Stimulated activated CD8-positive, alpha-beta memory T cell treated with anti-CD3 and anti-CD28 coated beads, Interleukin-7, amount 100 ng/mL, for 1 hour (primary cell): ENCODE measurements at places on chromosomes 3 and 15.

DNA sequence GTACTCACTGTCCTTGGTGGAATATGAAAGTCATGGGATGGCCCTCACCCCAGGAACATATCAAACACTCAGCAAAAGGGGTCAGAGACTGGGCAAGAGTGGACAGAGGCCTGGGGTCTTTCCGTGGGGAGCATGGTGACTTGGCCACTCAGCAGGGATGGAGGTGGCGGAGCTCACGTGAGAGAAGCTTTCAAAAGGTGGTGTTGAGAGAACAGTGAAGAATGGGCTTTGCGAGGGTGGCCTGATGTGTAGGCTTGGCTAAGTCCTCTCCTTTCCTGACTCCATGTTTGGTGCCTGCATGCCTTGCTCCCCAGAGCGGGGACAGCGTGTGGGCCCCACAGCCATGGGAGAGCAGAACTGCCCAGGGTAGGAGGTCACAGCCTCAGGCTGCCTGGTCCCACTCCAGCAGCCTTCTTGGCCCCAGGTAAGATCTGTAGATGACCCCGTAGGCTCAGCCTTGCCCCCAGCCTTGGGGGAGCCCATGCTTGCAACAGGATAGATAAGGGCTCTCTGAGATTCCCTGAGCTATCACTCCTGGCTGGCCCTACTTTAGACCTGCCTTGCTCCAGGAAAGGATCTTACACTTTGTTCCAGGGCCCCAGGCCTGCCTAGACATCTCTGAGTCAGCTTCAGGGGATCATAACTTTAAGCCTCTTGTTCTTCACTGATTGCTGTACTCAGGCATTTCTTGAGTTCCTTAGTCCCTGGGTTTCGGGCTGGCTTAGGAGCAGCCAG lies 17.0 kb downstream of the RPLP1 start:
- no peak for DNase-seq

- DNase-seq = no peak
Observed at GRCh38 chr3:88152841-88153240, 3.1 kb downstream of the C3orf38 start.

DNA sequence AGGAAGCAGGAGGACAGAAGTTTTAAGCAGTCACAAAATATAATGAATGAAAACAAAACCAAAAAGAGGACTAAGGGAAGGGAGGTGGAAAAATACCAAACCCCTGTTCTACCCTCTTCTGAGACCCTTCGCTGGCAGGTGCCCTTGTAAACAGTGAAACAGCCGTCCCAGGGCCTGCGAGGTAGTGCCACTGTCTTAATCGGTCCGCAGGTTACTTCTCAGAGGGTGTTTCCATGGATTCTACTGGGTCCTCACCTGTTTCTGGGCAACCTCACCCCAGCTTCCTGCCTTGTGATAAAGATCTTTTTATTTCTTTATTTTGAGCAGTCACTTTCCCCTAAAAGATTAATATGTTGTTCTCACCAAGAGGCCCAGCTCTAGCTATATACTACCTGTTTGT lies 65.3 kb downstream of the SLC30A4 start:
- DNase-seq = no peak

- peak; percentile 64 for DNase-seq
Observed at GRCh38 chr3:51501833-51502561, 2.2 kb upstream of the DCAF1 start.

GRCh38 chr15:71397377-71397776 lies 282.1 kb downstream of the THSD4 start:
- DNase-seq = no peak

DNA sequence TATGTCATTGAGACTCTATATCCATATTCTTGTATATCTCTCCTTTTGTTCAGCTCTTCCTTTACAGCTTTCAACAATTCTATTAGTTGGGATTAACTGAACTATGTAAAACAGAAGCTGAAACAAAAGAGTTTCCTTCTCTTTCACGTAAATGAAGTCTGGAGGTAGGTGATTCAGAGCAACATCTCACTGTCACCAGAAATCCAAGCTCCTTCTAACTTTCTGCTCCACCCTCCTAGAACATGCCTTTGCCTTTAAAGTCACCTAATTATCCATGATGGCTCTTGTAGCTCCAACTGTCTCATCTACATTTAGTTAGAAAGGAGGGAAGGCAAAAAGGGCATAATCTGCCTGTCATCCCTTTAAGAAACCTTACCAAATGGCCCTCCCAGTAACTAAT lies 458.2 kb upstream of the MDFIC2 start:
- no peak for DNase-seq

DNA sequence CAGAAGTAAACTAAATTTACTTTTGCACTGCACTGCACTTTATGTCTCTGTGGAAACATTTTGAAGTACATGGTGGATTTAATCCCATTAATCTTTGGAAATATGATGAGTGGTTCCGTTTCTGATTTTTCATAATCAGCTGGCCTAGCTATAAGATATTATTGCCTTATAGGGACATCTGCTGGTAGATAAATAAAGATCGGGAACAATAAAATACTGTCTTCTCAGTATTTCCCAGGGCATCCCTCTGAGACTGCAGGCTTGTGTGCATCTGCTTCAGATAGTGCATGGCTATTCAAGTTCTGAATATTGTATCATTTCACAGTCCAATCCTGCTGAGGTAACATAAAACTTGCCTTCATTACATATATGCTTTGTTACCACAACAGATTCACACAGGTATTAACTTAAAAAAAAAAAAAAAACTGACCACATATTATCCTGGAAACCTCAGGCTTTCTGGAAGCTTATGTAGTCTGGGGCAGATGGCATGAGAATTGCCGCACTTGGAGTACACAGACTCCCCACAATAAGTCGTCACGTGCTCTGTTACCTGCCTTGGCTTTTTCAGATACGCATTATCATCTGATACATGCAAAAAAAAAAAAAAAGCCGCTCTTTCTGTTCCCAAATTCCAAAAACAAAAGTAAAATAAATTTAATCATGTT lies 330.8 kb upstream of the AGTR1 start:
- no peak for DNase-seq

DNA sequence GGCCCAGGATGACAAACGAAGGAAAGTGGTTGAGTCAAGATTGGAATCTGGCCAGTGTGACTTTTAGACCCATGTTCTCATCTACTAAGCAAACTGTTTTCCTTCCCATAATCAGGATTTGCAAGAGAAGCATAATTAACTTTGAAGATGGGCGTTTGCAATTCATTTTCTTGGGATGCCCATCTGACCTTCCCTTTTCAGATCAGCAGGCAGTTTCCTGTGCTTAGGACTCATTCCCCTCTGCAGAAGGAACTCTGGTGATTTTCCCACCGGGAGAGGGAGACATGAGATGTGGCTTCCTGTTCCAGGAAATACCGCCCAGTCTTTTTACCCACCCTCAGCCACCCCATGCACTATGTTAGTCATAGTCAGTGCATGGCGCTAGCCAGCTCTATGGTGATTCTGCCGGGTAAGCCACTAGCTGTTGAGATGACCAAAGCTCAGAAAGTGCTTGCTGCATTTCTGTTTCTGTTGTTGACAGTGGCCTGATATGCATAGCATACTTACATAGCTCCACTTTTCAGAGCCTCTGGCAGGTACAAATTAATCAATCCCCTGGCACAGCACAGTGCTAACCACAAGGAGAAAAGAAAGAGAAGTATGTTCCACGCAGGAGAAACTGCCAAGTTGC lies 129.4 kb downstream of the VGLL4 start:
- DNase-seq = no peak

DNA sequence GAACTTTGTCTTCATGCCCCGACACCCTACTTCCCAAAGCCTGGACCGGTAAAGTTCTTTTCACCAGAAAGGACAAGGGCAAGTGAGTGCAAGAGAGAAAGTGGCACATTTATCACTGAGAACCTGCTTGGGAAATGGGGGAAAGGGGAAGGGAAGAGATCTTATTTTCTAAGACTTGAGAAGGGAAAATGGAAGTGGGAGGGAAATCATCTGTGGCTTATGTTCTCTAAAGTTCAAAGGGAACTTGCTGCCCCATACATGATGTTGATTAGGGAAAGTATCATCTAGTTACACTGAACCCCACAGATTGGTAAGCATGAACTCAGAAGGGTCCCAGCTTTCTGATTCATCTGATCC lies 199.5 kb upstream of the LPP start:
- no peak for DNase-seq

DNA sequence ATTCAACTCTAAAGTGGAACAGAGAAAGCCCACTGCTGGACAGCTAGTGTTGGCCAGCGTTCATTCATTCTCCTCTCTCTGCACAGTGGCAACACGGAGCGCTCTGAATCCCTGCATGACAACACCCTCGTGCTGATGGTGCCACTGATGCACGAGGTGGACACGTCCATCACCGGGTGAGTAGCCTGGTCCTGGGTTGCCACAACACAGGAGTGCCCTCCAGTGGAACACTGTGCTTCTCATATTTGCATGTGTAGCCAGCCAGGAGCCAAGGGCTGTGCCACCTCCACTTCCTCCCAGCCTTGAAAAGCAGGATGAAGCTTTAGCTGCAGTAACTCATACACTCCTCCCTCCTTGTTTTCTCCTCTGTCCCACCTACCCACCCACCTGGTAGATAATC lies 120.0 kb upstream of the CTDSPL start:
- no peak for DNase-seq

GRCh38 chr3:158226429-158226828 lies 116.5 kb downstream of the RSRC1 start:
- no peak for DNase-seq

DNA sequence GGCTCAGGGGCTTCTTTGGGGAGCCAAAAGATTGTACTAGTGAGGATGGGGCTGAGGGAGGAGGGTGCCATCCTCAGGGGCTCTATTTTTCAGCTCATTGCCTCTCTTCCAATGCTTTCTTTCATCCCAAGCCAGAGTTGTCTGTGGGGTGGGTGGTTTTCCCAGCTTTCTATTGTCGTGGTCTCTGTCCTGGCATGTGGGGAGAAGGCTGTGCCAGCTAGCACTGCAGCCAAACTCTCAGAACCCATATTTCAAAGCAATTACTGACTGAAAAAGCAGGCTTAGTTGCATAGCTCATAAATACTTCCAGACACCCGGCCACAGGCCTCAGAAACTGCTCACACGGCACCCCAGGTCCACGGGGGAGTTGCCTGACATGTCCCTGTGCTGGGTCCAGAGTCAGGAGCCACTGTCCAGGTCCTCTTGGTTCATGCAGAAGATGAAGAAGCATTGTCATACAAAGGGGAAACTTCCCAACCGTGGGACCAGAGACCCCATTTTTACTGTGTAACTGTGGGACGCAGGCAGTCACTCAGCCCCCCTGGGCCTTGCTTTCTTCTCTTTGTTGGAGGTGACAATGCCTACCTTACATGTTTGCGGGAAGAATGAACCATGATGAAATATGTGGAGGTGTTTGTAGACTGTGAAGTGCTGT lies 27.6 kb downstream of the FGD5 start:
- no peak for DNase-seq

DNA sequence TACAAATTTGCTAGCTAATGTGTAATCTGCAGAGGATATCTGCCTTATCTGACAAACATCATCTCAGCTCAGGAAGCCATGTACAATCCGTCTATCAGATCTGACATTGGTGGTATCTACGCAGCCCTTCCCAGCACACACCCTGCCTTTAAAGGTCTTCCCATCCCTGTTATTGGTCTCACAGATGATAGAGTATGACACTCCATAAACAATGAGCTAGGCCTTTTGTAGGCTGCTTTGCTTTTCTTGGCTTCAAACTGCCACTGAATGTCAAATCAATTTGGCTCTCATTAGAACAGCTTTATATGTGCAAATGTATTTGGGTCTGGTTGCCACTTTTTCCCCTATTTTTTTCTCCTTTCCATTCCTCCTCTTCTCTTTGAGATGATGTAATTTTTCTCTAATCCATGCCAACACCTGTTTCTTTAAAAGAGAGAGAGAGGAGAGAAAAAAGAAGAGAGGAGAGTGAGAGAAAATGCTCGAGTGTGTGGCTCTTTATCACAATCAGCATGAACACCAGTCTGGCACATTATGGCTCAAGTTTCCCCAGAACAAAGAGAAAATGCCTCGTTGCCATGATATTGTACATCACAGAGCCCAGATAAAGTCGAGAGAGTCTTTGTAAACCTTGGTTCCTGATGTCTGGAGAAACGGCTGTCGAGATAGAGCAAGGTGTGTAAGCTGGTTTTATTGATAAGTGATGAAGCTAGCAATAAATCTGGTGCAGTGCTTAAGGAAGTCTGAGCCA lies 80.8 kb upstream of the DPH6 start:
- DNase-seq = no peak

DNA sequence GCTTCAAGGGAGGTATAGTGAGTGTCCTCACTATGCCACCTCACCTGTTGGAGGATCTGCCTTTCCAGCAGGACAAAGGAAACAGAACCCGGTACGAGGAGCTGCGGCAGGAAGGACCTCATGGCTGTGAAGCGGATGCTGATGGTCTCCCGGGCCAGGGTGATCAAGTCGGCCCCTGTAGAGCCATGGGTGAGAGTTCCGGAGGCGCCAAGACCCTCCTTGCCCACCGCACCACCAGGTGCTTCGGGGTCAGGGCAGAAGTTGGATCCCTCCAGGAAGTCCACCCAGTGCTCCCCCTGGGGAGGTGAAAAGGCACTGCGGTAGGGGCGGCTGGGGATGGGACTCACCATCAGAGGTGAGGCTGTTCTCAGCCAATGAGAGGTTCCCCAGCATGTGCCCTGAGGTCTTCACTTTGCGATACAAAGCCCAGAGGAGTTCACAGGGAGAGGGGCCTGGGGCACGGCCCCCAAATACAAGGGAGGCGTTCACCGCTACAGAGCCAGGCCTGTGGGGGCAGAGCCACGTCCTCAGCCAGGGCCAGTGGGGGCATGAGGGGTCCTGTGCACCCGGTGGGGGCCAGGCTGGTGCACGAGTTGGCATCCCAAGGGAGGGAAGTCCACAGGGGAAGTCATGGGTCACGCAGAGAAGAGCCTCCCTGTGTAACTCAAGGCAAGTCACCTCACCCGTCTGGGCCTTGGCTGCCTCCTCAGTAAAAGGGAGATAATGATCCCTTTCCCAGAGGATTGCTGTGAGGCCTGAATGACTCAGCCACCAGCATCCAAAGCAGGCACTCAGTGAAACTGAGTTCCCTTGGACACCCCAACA lies 27.7 kb downstream of the C15orf39 start:
- no peak for DNase-seq

DNA sequence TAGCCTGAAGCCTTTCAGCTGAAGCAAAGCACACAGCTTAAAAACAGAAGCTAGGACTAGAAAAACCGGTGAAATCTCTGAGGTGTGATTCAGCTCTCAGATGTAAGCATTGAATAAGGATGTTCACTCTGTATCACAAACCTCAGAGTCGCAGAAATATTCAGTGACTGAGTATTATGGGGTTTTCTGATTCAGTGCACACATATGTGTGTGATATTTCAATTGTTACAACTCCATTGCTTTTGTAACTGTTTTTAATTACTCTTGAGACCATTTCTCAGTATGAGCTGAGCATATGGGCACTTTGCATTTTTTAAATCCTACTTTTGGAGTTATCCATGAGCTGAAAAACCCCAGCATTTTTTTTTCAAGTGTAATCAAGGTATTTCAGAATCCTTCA lies 868.8 kb downstream of the NTRK3 start:
- no peak for DNase-seq

DNA sequence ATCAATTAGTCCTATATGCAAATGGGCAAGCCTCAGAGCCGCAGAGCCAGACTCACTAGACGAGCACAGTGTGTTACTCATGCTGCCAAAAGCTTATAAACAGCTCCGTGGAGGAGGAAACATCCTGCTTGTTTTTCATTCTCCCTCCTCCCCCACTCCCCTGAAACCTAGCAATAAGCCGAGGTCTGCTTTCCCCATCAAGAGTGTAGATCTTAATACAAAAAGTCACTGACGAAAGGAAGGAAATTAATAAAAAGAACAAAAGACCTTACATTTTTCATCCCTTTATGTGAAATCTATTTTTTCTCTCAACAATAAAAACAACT lies 88.5 kb downstream of the XXYLT1 start:
- DNase-seq = no peak
